ENCODE measurements at places on chromosomes 13 and 19. TPM values are rescaled to one million over a fixed set of nuclear protein-coding genes. Genes with fewer than 3 reads are reported as not detected.

GRCh38 chr13:58598241-58598640, 966.7 kb downstream of the PCDH17 start:
- no peak for DNase-seq

DNA sequence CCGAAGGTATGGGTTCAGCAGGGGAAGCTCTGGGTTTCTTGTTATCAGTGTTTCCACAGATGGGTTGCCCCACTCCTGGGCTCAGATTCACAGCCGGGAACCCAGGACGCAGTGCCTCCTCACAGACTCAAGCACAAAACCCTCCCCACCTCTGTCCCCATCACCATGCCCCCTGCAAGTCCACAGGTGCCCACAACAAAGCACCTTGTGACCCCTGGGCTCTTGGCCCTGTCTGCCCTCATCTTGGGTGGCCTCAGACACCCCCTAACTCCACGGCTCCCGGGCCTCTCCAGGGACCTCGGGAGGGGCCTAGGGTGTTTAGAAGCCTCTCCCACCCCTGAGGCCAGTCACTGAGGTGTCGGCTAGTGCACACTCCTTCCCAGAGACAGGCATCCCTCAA, 231.7 kb downstream of the TUBA3C start:
- DNase-seq: no peak

DNA sequence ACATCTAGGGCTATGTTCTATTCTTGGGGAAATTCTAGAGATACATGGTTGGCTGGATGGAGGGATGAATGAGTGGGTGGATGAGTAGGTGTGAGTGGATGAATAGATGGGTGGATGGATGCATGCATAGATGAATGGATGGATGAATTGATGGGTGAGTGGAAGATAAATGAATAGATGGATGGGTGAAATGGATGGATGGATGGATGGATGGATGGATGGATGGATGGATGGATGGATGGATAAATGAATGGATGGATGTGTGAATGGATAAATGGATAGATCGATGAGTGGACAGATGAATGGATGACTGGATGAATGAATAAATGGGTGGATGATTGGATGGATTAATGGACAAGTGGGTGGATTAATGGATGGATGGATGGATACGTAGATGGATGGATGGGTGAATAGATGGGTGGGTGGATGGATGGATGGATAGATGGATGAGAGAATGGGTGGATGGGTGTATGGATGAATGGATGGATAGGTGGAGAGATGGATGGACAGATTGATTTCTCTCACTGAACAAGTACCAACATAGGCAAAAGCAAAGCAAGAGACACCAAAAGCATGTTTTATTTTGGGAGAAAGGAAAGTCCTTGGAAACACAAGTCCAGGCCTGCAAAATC, 143.2 kb downstream of the TSHZ3 start:
- DNase-seq: no peak

DNA sequence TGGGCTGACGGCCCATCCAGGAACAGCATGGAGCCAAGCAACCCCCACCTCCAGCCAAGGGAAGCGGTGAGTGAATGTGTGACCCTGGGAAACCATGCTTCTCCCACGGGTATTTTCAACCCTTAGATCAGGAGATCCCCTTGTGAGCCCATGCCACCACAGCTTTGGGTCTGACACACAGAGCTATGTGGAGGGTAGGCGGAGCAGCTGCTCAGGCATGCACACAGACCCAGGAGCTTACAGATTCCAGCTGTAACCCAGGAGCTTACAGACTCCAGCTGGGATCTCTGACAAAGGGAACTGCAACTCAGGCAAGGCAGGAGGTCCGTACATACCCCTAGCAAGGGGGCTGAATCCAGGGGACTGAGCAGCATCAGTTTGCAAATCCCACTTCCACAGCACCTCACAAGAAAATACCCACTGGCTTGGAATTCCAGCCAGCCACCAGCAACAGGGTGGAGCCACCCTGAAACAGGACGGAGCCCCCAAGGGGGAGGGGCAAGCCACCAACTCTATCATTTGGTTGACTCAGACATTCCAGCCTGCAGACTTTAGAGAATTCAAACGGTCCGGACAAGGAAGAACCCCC, 40.8 kb upstream of the RFXAP start:
- peak; percentile 74 for DNase-seq

MEF2B gene
- polyA plus RNA-seq: 1.6 TPM

DNA sequence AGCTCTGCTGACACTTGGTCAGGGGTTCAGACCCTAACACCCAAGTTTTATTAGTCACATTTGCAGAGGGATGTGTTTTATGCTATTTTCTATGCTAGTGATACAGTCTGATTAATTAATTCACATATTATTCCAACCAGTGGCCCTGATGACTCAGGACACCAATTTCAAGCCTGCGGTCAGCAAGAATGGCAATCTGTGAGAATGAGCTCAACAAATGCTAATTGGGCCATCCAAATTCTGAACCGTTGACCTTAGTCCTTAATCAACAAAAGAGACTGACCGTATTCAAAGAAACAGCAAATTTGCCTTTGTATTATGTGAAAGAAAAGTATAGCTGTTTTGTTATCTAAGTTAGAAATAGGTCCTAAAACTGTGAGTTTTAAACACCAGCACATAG, 9.6 kb upstream of the KL start:
- no peak for DNase-seq

RNF17 gene
- 0.10 TPM for polyA plus RNA-seq

NOTCH3 gene
- 111 TPM for polyA plus RNA-seq

GRCh38 chr19:47447470-47448359, 24.0 kb downstream of the SLC8A2 start:
- DNase-seq: no peak

GRCh38 chr19:49983645-49984229, 22.8 kb upstream of the SIGLEC11 start:
- DNase-seq: peak; percentile 13

WDR87 gene
- polyA plus RNA-seq: 0.01 TPM

MBD3L2 gene
- polyA plus RNA-seq: not detected

- no peak for DNase-seq
Measured at GRCh38 chr13:72489751-72490150, 237.7 kb downstream of the MZT1 start.

DNA sequence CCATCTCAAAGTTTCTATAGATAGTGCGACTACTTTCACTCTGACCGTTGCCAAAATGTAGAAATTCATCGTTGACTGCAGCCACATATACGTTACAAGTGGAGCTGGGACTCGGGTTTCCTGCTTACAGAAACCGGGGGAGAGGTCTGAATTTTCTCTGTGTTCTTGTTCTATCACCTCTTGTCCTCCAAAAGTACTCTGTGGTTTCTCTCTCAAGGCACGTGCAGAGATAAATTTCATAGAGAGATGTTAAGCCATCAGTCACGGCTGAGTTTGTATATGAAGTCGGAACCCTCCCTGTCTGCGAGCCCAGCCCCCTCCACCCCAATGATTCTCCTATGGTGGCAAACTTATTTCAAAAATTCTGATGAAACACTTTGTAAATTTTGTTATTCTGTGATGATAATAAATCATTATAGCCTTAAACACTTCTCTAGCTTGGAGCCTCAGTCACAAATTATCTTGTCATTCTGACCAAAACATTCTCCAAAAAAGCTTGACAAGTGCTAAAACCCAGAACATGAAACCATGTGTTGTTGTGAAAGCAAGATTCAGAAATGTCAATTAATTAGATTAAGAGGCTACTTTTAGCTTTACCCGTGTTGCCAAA, 87.5 kb downstream of the TSHZ3 start:
- DNase-seq: no peak

- no peak for DNase-seq
Measured at GRCh38 chr19:8530061-8530679, 16.2 kb upstream of the ZNF414 start.

ZNF730 gene
- polyA plus RNA-seq: 10.1 TPM

APOC1 gene
- 11.4 TPM for polyA plus RNA-seq

DNA sequence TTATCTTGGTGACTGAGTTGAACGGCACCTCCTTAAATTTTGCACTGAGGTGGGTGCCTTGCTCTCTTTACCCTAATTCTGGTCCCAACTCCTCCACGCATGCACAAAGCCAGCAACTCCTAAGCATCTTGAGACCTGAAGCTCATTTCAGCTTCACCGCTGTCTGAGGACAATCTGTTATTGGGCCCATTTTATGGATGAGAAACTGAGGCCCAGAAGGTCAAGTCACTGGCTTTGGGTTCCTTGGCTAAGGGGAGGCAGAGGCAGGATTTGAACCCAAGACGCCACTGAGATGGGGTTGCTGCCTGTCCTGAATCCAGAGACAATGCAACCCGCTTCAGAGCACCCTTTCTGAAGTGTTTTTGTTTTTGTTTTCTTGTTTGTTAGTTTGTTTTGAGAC, 22.7 kb downstream of the TINCR start:
- no peak for DNase-seq

ATP7B gene
- polyA plus RNA-seq: 19.0 TPM

GRCh38 chr13:41054212-41054877, 7.0 kb upstream of the WBP4 start:
- DNase-seq: peak; percentile 27

ITGBL1 gene
- polyA plus RNA-seq: 0.36 TPM

EPSTI1 gene
- 16.3 TPM for polyA plus RNA-seq

- DNase-seq: no peak
Measured at GRCh38 chr13:20441056-20441455, 84.6 kb downstream of the CRYL1 start.

- no peak for DNase-seq
Measured at GRCh38 chr13:76522083-76522755, 364.0 kb downstream of the KCTD12 start.

DNA sequence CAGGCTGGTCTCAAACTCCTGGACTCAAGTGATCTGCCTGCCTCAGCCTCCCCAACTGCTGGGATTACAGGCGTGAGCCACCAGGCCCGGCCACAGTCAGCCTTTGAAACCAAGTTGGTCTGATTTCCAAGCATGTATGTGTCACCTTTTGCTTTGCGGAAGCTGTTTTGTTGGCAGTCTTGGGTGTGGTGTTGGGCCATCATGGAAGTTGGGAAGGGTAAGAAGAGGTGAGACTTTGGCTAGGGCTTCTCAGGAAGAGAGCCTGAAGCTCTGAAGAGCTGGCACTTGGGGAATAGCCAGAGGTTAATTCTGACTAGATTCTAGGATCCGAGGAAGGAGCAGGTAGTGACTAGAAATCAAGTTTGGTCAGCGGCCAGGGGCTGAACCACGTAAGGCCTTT, 2.8 kb downstream of the RSPH6A start:
- DNase-seq: no peak

- no peak for DNase-seq
Measured at GRCh38 chr19:33379151-33379829, 5.8 kb downstream of the CEBPG start.

- DNase-seq: no peak
Measured at GRCh38 chr13:22801402-22802003, 379.3 kb upstream of the SGCG start.

GRCh38 chr13:51465124-51465523, 12.3 kb upstream of the INTS6 start:
- DNase-seq: no peak

GRCh38 chr19:14413693-14414181, 5.4 kb downstream of the DDX39A start:
- DNase-seq: no peak

Data from renal cortex interstitium (tissue), 15 donors.